ENCODE measurements at places on chromosomes 5 and 9.

GRCh38 chr9:22813529-22813928 lies 366.9 kb downstream of the DMRTA1 start:
- DNase-seq: peak; percentile 49

DNA sequence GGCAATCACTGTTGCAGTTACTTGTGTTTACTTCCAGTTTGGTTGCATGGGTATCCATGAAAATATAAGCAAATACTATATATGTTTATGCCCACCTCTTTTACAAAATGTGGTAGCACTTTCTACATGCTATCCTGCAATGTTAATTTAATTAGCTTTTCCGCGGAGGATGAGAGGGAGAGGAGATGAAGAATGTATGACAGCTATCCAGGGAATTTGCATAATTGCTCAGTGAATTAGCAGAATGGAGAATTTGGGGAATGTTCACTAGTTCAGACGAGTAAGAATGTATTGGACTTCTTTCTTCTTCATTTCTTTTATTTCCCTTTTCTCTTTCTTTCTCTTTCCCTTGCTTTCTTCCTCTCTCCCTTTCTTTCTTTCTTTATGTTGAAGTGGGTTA lies 140.7 kb upstream of the SLC28A3 start:
- DNase-seq: no peak

GRCh38 chr5:176658007-176658599 lies 10.8 kb downstream of the TSPAN17 start:
- DNase-seq: peak; percentile 82

DNA sequence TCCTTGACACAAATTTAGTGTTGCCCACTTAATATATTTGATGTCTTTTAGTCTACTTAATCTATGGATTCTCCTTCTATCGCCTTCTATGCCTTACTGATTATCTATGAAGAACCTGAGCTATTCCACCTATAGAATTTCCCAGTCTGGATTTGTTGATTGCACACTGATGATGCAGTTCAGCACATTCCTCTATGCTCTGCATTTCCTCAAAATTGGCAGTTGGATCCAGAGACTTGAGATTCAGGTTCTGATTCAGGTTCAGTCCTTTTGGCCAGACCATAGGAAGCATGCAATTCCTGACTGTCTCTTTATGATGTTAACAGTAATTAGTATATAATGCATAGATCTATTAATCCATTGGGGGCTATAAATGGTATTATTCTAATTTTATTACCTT lies 13.8 kb downstream of the SLC22A5 start:
- DNase-seq: no peak

DNA sequence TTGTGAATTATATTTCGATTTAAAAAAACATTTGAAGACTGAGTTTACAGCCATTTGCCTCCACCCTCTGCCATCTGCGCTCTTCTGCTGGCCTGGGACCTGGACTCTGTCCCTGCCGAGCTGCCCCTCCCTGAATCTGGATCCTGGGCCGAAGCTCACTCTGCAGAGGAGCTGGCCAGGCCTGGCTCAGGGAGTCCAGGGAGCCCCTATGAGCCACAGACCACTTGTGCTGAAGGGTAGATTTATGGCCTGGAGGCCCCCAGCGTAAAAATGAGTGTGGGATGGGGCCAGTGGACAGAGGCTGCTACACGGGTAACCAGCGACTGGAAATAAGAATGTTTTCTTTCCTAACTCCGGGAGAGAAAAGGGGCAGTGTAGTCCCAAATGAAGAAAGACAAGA lies 129.8 kb downstream of the FGF18 start:
- no peak for DNase-seq

DNA sequence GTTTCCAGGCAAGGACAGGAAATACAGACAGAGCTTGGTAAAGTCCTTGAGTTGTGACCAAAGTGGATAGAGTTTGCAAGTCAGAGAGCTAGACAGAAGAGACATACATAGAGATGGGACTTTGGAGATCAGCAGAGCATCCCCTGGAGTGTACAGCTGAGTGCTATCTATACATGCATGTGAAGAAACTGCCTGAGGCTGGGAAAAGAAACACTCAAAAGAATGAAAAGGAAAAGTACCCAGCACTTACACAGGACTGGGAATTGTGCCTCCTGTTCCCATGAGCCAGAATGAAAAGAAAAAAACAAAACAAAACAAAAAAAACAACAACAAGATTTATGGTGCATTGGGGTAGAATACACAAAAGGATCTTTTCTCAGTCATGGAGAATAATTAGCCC lies 606.4 kb downstream of the ZNF608 start:
- no peak for DNase-seq

- peak; percentile 62 for DNase-seq
Measured at GRCh38 chr5:66958980-66959641, 237.5 kb downstream of the CD180 start.

- DNase-seq: peak; percentile 22
Measured at GRCh38 chr9:106929471-106930177, 66.7 kb downstream of the ZNF462 start.

DNA sequence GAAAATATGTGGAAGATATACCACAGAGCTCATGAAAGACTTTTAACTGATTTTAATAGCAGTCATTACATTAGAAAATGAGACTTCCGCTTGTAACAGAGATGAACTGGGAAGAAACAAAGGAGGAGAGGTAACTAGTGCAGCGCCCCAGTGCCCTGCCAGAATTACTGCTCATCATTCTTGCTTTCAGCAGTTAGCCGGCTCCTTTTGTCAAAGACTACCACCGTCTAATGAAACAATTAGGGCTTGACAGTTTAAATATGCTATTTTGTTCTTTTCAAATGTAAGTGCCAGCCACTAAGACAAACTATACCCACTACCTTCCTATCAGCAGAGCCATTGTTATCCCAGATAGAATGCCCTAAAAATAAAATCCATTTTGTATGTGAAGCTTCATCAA lies 328.4 kb downstream of the EFNA5 start:
- DNase-seq: no peak

- no peak for DNase-seq
Measured at GRCh38 chr9:88794100-88794499, 197.2 kb upstream of the S1PR3 start.

DNA sequence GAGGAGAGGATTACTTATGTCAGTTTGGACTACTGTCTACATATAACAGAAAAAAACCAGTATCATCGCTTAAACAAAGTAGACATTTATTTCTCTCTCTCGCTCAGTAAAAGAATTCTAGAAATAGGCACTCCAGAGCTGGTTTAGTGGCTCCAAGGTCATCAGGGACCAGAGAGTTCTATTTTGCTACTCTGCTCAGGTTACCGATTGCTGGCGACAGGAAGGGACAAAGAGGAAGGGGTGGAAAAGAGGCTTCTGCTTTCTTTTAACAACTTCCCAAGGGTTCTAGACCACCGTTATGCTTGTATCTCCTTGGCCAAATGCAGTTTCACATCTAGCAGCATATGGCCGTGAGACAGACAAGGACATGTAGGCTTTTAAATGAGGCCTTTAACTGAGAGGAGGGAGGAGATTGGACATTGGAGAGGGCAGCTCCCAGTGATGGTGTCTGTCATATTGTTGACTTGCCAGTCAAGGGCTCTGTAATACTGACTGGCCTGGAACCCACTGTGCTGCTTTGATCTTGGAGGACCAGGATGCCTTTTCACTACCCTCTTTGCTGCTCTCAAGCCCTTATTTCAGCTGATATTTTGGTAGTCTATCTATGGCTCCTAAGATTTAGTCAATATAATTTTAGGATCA lies 15.6 kb upstream of the DCP2 start:
- DNase-seq: no peak

DNA sequence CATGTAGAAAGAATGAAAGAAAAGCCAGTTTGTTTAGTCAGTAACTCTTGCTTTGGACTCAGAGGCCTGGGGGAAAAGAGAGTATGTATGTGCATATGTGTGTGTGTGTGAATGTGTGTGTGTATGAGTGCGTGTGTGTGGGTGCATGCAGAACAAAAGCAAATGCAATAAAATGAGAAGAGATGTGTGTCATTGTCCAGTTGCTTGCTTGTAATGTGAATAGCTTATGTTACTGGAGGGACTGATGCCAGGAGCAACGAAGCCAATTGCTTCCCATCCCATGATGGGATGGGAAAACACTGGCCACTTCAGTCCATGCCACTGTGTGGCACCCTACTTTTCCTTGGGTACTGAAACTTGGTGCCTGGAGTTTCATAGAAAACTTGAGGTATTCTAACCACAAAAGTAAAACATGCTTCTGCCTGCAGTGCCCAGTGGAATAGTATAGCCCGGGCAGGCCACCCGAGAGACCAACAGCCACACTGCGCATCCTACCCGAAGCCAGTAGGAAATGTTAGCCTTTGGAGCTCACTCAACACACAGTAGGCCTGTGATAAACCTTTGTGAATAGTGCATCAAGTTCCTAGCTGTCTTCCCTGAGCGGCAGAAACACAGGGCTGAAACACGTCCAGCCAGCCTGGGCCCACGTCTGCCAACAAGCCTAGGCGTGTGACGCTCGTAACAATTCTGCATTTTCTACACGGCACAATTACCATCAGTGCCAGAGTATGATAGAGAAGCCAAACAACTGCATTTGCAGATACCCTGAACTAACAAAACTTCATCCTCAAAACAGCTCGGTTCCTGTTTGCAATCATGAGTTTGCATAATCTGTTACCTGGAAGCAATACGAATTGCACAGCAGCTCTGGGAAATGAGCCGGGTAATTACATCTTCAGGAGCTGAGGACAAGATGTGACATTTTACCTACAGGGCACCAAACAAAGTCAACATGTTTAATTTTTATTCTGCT lies 198.1 kb downstream of the SYK start:
- peak; percentile 48 for DNase-seq

DNA sequence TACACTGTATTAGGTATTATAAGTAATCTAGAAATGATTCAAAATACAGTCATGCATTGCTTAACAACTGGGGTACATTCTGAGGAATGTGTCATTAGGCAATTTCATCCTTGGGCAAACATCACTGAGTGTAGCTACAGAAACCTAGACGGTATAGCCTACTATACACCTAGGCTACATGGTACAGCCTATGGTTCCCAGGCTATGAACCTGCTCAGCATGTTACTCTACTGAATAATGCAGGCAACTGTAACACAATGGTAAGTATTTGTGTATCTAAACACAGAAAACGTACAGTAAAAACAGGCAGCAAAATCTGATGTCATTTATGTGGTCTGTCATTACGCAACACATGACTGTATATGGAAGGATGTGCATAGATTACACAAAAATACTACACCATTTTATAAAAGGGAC lies 96.8 kb downstream of the RAPGEF6 start:
- no peak for DNase-seq

DNA sequence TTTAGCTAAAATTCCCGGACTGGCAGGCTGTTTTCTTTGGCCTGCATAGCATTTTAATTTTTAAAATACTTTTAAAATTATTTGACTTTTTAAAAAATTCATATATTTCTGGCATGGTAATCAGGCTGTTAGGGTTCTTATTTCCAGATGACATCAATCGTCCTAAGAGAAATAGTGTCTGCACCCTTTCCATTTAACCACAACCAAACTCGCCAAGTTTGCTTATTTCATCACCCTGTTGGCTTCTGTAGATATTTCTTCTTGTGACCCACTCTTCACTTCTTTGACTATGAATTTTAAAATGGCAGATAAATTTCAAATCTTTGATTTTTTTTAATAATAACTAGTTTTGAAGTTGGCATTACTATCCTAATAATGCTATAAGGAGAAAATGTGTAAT lies 675.7 kb upstream of the FTMT start:
- no peak for DNase-seq

GRCh38 chr5:72507907-72508238 lies 663 bp upstream of the ZNF366 start:
- no peak for DNase-seq

DNA sequence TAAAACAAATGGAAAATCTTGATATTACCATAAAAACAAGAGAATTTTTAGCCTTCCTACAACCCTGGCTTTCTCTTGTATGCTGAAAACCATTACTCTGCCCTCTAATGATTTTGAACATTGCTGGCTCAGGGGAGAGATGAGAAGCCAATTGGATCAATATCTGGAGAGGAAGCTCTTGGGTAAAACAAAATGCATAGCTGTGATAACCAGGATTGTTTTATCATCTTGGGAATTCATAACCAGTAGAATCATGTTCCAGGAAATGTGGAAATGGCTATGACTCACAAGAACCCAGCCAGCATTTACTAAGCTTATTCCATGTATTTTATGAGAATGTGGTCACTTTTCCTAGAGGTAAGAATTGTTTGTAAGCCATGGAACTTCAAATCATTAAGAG lies 51.1 kb upstream of the CTNND2 start:
- DNase-seq: peak; percentile 0

- no peak for DNase-seq
Measured at GRCh38 chr9:13053504-13053903, 226.0 kb downstream of the MPDZ start.

GRCh38 chr9:129895376-129896268 lies 60.4 kb downstream of the USP20 start:
- DNase-seq: no peak

DNA sequence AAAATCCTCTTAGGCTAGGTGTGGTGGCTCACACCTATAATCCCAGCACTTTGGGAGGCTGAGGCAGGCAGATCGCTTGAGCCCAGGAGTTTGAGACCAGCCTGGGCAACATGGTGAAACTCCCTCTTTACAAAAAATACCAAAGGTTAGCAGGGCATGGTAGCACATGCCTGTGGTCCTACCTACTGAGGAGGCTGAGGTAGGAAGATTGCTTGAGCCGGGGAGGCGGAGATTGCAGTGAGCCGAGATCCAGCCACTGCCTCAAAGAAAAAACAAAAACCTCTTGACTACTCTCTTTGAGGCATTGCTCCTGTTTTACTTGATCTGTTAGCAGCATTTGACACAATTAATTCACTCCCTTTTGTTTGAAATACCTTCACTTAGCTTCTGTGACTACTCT lies 20.7 kb downstream of the KIF2A start:
- DNase-seq: no peak

- no peak for DNase-seq
Measured at GRCh38 chr9:84490206-84490841, 149.8 kb upstream of the SLC28A3 start.

- DNase-seq: no peak
Measured at GRCh38 chr5:67221487-67222242, 25.1 kb upstream of the CD180 start.

DNA sequence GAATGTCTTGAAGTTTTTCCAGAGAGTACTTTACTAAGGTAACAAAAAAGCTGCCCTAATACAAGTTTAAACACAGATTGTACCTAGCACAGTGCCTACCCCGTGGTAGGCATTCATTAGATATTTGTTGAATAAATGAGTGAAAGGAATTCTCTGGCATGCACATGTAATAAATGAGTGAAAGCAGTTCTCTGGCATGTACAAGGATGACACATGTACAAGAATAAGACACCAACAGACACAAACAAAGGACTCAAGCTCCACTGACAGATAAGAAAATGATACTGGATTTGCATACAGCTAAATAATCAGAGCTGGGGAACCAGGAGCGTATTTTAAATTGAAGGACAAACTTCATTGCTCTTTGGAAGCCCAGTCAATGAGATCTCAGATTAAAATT lies 535.8 kb downstream of the EFNA5 start:
- DNase-seq: no peak

DNA sequence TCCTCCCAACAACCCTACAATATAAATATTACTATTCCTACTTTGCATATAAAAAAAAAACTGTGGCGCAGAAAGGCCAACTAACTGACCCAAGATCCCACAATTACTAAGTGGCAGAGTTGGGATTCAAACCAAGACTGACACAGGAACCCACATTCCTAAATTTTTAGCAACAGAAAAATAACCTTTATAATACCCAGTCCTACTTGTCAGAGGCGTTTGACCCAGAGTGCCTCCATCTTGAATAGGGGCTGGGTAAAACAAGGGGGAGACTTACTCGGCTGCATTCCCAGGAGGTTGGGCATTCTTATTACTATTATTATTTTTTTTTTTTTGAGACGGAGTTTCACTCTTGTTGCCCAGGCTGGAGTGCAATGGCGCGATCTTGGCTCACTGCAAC lies 2.0 kb upstream of the SLC30A5 start:
- no peak for DNase-seq

Measured in tongue (tissue), 3 donors.